Adipocyte (in vitro differentiated cells): ENCODE measurements at places on chromosomes 6 and 20.

- DNase-seq, result no peak
These were observed 135.1 kb downstream of the QRSL1 start for GRCh38 chr6:106764353-106764980.

DNA sequence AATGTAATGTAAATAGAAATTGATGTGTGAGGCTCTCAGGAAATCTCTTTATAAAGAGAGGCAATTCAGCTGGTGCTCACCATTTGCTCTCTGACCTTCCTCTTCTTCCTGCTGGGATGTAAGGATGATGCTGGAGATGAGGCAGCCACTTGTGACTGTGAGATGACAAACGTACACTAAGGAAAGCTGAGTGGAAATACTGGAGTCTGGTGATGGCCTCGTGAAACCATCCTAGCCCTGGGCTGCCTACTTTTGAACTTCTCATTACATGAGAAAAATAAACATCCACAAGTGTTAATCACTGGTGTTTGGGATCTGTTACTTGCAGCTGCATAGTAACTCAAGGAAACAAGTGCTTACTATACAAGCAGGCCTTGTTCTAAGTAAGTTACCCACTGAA, 114.9 kb upstream of the NHSL1 start:
- DNase-seq, result no peak

DNA sequence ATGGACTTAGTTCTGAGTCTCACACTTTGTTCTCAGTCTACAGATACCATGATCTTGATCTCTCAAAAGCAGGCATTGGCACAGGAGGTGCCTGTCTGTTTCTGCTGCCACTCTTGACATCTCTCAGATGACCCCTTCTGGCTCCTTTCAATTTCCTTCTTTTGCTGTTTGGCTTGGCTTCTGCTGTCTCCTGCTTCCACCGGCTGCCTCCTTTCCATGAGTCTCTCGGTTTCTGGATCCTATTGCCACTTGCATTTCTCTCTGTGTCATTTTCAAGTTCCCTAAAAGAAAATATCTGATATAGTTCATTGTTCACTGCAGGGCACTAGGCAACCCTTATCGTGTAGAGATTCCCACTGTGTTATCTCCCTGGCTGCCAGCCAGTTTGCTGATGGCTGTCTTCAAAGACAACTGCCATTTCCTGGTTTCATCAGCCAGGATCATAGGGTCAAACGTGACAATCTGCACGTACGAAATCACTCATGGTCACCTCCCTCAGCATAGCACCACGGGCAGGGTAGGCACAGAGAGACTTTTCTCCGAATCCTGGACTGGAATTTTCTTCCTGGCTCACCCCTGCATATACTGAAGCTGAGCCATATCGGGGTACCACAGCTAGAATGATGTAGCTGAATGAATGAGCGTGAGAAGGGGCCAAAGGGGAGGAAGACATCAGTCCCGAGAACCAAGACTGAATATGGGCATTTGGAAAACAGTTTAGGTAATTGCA, 144.6 kb upstream of the TMEM170B start:
- DNase-seq, result no peak

- DNase-seq, result no peak
These were observed 12.8 kb downstream of the TREM1 start for GRCh38 chr6:41273714-41274113.

DNA sequence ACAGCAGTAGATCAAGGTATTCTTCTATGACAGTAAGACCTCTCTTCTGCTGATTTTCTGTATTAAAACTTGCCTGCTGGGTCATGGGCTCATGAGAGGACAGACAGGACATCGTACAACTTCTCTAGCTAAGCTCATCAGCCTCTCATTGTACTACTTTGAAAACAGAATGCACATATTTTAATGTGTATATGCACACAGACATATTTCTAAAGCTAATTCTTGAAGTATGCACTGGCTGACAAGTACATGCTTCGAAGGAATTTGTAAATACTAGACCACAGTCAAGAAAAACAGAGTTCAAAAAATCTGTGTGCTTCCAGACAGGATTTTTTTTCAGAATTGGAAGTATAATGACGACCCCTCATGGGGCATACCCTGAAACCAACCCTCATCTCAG, 81.7 kb upstream of the CD83 start:
- DNase-seq, result peak; percentile 14
